ENCODE measurements at places on chromosomes 16 and 17.

DNA sequence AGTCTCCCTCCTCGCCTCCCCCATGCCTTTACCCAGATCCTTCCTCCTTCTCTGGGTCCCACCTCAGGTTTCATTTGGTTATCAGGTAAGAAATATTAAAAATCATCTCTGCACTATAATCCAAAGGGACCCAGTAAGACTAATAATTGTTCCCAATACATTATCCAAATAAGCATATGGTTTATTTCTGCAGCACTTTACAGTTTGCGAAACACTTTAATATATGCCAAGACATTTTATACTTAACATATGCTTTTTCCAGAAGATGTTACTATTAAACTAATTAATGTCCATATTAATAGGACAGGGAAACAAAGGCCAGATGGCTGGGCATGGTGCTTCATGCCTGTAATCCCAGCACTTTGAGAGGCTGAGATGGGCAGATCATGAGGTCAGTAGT, 33.3 kb downstream of the CD300LF start:
- no peak for DNase-seq

DNA sequence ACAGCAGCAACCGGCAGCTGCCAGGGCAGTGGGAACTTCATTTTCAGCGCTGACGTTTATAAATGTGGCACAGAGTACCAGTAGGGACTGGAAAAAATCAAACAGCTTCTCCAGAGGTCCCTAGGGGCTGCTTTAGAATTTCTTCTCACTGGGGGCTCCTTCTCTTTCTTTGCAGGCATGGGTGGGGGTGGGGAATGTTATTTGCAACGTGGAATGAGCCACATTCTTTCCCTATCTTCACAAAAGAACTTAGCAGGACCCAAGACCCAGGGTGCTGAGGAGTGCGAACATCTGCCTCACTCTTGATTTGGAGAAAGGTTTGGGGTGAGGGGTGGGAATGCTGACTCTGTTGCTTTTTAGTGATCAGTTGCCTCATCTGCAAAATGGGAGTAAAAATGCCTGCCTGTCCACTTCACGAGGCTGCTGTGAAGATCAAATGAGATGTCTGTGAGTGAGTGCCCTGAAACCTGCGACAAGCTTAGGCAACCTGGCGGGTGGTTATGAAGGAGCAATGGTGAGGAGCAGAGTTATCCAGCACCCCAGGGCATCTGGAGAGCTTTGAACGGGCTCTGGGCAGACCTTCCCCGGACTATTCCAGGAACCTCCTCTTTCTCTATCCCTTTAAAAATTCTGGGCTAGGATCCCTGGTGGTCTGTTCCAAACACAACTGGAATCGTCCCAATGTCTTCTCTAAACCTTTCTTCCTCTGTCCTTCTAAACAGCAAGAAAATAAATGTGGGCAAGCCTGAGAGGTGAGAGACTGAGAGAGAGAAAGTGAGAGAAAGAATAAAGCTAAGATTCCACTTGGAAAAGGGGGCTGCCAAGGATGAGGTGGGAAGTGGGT, 10.7 kb upstream of the PIPOX start:
- peak; percentile 77 for DNase-seq

DNA sequence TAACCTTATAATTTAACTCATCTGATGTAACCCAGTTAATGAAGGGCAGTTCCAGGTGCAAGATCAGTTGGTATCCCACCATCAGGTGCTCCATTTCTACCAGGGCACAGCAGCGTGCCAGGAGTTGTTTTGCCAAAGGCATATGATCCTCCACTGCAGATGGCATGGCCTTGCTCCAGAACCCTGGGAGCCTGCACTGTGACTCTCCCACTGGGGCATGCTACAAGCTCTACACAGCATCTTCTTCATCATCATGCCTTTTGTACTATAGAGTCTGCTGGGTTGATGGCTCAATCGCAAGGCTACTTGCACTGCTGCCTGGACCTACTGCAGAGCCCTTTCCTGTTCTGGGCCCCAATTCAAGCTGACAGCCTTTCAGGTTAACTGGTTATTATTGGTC, 11.3 kb upstream of the MAPT start:
- DNase-seq, result no peak

GRCh38 chr16:1525871-1526607, 7.4 kb upstream of the TMEM204 start:
- DNase-seq, result no peak

- no peak for DNase-seq
Measured at GRCh38 chr16:21203155-21203797, 8.1 kb downstream of the ZP2 start.

All from GM23338 (cell line).